ENCODE measurements at places on chromosomes 6 and 20.
A peak's percentile ranks its signal among the peaks of the same experiment; 100 is the strongest.

DNA sequence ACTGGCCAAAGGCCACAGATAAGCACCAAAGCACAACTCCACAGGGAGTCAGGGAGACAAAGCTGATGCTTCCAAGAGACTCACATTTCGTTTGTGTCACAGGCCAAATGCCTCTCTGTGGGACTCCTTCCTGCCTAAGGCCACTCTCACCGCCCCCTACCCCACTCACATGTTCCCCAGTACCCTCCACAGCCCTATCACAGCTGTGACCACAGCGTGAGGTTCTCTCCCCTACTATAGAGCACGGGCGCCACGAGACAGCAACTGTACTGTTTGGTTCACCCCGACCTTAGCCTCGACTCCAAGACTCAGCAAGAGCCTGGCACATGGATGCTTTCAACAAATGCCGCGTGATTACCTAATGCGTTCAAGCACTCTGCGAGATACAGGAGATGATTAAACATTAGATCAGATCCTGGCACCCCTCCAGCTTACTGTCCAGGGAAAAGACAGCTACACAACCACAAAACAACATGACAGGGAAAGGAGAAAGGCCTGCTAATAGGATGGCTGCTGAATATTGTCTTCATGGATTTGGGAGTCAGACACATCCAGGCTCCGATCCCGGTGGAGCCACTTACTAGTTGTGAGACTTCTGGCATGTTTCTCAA lies 105.5 kb downstream of the AGPAT4 start:
- peak; percentile 42 for DNase-seq

- peak; percentile 80 for DNase-seq
Measured at GRCh38 chr20:45341939-45342854, 6.0 kb downstream of the SDC4 start.

DNA sequence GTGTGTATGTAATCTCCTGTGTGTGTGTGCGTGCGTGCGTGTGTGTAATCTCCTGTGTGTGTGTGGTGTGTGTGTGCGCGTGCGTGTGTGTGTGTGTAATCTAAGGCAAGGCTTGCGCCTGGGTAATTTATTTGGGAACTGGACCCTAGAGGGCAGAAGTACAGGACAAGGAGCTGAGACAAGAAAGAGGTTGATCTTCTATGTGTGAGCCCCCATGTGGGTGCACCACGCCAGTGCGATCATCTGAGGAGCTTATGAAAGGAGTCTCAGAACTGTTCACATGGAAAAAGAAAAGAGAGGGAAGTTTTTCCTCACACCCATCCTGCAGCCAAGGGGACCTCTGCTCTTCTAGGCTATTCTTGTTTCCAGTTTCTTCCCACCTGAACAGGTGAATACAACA lies 220.1 kb upstream of the GGTLC1 start:
- peak; percentile 52 for DNase-seq

DNA sequence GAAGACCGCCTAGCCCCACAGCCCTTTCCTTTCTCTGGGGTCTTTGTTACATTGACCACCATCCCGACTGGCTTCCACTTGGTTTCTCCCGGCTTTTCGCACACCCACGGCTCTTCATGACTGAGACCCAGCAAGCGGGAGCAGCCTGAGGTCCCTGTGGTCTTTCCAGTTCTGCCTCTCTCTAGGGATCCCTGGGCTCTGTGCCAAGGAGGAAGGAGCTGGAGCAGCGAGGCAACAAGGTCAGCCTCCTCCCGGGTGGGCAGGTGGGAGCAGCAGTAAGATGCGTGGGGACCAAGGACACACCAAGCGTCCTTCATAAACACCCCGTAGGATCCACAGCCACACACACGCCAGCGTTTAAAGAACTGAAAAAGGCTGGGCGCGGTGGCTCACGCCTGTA lies 29.6 kb upstream of the MRGBP start:
- peak; percentile 34 for DNase-seq

GRCh38 chr6:118746825-118747174 lies 95.4 kb upstream of the CEP85L start:
- no peak for DNase-seq

DNA sequence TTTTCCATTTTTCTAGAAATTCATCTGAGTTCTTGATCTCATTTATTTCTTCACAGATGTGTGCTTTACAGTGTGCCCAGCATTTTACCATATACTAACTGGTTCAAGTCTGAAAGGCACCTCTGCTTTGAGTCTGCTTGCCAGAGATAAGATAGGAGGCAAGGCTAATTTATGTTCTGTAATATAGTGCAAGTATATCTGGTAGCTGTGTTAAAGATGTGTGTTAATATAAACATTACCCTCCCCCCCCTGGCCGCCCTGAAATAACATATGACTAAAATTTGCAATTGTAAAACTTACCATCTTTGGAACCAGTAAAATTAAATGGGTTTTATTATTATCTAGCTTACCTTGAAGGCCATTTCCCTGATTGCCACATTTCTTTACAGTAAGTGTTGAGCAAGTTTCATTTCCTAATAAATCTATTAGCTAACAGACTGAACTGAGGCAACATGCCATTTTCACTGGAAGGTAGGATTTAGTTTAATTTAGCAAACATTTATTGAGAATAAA lies 2.7 kb downstream of the FBXO9 start:
- no peak for DNase-seq

- no peak for DNase-seq
Measured at GRCh38 chr20:62015540-62016288, 50.0 kb downstream of the TAF4 start.

DNA sequence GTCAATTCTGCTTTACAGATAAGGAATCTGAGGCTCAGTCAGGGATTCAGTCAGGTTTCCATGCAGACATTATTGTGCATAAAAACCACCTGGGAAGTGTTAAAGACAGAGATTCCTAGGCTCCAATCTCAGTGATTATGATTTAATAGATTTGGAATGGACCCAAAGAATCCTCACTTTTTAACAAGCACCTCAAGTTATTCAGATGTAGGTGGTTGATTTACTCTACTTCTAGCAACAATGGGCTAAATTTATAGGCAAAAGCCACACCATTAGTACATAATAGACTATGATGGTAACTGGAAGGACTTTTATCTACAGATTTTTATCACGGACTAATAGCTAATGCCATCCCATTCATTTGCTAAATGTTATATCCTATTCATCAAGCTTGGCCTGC lies 9.0 kb downstream of the ENPP1 start:
- no peak for DNase-seq

DNA sequence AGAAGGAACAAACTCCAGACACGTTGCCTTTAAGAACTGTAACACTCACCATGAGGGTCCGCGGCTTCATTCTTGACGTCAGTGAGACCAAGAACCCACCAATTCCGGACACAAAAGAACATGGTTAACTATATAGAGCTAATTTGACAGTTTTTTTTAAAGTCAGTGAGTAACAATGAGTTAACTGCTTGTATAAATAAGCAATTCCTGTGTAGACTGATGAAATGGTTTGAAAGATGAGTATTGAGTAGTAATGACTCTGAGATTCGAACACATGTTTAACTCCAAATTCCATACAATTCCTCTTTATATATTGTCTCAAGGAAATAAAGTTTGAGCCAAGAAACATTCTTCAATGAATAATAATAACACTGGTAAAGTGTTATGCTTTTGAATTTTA lies 478.0 kb downstream of the MMUT start:
- DNase-seq, result no peak

DNA sequence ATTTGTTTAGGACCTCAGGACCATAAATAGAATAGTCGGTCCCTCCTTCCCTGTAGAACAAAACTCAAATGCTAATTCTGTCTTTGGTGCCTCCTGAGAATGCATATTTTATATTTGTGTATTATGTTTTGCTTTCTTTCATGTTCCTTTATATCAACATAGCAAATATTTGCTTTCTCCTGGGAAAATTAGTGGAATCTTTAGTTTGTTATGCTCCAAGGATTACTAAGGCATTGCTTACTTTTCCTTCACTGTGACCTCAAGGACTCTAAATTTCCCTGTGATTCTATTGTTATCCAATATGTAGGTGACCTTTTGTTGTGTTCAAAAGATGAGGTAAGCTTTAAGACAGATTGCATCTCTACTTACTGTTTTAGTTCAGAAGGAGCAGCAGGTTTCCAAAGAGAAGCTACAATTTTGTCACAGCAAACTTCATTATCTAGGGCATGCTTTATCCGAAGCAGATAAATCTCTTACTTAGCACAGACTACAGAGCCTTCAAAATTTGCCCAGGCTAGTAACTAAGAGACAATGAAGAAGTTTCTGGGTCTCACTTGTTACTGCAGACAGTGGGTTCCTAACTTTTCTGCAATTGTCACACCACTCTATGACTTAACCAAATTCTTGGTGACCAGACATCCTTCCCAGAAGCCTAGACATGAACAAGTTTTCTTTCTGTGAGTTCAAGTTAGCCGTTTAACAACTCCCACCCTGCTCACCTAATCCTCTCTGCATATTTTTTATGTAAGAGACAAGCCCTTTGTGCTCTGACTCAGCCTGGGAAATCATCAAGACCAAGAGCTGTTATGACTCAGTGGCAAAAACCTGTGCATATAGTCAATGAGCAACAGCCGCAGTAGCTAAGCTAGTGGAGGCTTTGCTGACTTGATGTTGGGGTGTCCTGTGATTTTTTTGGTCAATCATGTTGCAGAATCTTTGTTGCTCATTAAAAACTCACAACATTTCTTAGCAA lies 378.8 kb downstream of the QKI start:
- DNase-seq, result no peak

DNA sequence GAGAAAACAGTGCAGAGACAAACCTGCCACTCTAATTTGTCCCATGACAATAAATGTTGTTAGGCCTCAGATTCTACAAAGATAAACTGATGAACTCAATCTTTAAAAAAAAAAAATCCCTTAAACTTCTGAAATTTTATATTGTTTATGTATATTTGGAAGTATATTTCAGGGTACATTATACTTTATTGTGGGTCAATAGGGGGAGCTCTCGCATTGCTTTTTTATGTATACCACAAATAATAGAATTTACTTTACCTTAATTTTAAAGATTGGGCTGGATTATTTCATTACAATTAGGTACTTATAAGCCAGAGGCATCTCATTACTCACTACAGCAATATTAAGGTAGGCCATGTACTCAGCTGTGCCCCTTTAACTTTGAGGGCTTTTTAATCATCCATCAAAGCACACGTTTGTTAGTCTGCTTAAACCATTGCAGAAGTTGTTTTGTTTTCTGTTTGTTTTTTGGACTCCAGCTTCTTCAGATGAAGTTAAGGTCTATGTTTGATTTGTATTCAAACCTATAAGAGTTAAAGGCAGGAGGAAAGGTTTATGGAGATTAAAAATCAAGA lies 56.3 kb upstream of the EYA4 start:
- no peak for DNase-seq

- DNase-seq, result no peak
Measured at GRCh38 chr20:47521059-47521808, 19.5 kb downstream of the NCOA3 start.

DNA sequence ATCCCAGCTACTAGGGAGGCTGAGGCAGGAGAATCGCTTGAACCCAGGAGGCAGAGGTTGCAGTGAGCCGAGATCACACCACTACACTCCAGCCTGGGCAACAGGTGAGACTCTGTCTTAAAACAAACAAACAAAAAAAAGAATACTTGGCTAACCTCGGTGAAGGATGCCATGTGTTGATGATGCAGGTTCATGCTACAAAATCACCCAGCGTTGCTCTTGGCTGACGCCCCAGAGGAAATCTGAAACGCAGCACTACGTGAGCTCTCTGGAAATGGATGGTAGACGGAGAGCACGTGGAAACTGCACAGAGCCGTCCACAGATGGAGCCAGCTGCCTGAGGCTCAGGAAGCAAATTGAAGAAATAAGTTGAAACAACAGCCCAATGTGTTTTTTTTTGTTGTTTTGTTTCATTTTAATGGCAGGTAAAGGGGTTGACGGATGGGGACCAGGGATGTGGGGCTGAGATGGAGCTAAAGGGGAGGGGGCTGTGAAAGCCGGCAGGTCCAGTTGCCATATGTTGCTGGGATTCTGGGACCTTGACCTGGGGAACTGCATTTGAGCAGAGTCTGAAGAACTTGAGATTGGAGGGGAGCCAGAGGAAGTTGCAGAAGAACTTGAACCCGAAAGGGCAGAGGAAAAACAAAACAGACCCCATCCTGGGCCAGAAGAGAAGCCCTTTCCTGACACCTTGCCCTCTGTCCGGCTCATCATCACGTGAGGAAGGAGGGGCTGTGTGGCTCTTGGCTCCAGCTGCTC lies 12.8 kb upstream of the MANBAL start:
- no peak for DNase-seq

GRCh38 chr6:159691133-159691962 lies 1.7 kb downstream of the SOD2 start:
- DNase-seq, result peak; percentile 20

DNA sequence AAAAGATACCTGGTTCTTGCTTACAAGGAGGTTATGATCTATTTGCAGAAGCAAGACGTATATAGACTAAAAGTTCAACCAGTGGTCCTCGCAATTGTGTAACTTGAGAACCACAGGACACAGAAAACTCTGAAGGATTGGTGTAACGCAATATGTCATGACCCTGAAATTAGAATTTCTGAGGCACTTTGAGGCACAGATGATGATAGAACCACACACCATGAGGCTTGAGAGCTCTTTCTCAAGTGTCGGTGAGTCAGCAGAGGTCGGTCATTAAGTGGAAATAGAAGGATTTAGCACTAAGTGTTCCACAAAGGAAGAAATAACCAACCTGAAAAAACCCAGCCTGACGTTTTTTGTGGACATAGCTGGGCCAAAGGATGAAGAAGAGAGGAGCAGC lies 15.3 kb upstream of the CCN2 start:
- no peak for DNase-seq

DNA sequence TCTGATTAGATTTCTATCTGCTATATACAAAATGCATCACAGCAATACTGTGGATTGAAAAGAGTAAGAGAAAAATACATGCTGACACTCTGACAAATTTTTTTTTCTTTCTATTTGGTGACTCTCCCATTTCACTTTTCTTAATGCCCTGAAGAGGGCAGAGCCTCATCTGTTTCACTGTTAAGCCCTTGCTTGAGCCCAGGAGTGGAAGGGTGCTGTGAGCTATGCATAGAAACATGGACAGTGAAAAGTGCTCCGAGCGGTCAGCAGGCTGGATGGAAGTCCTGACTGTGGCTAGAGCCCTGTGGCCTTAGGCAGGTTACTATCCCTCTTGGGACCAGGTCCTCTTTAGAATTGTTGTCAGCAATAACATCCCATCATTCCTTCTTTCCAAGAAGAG lies 17.4 kb upstream of the CSE1L start:
- peak; percentile 38 for DNase-seq

DNA sequence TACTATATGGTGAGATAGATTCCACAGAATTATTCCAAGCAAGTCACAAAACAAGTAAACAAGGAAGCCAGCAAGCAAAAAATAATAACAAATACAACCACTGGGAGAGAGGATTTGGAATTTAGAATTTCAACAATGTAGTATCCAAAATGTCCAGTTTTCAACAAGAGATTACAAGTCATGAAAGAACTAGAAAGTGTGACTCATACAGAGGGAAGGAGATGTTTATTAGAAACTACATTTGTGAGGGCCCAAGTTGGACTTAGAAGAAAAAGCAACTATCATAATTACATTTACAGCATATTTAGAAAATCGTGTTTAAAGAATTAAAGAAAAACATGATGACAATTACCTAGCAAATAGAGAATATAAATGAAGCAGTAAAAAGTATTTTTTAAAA lies 494.6 kb upstream of the ID4 start:
- DNase-seq, result no peak

- DNase-seq, result no peak
Measured at GRCh38 chr6:9398767-9399373, 963.5 kb upstream of the SLC35B3 start.

Measured in iPS-NIHi11 (cell line).